ENCODE measurements at places on chromosomes 4 and X. TPM values are rescaled to one million over a fixed set of nuclear protein-coding genes. Genes with fewer than 3 reads are reported as not detected.

DNA sequence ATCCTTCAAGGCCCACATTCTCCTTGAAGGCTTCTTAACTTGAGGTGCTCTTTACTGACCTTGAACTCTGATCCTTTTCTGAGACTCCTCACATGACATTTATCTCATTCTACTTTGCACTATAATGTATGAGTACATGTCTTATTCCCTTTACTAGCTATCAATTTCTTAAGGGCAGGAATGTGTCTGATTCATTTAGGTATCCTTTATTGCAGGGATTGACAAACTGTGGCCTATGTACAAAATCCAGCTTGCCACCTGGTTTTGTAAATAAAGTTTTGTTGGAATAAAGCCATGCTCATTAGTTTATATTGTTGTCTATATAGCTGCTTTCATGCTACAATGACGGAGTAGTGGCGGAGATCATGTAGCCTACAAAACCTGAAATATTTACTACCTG lies 36.7 kb downstream of the SLC4A4 start:
- DNase-seq, result no peak

PABPC5 gene
- not detected for polyA plus RNA-seq

DNA sequence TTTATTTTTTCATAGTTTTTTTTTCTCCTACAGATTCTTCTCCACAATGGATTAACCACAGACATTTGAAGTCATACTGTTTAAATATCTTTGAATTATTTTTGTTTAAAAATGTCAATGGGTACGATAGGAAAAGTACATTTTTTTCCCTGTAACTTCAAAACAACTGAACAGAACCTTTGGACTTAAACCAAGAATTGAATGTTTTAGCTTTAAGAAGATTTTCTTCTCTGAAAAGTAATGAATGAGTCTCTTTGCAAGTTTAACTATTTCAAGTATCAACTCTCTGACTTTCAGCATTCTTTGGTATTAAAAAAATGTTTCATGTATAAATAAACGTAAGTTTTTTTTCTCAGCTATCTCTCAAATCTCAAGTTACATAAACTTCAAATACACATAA lies 364.3 kb downstream of the FBXO8 start:
- no peak for DNase-seq

DDX53 gene
- polyA plus RNA-seq, result not detected

DNA sequence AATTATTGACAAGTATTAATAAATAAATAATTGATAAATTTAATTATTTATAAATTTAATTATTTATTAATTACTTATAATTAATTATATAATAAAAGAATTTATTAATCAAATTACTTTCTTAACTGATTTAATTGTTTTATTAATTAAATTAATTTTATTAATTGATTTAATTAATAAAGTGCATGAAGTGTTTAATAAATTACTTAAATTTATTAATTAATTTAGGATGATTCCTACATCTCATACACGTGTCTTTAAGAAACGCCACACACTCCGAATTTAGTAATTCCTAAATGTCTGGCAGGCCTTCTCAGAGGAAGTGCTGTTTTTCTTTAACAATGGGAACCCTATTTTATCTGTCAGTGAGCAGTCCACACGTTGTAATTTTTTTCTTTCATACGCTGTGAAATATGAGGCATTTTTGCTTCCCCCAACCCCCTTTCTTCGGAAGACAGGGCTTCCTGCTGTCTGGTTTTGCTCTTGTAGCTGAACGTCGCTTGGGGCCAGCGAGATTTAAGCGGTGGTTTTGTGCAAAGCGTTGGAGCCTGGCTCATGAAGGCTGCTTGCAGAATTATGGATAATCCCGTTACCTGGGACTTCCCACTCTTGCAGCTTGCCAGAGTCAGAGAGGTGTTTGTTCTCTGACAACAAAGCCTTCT lies 46.8 kb downstream of the CRLF2 start:
- DNase-seq, result no peak

GRCh38 chrX:56226980-56227379 lies 5.2 kb upstream of the KLF8 start:
- no peak for DNase-seq

CCDC120 gene
- polyA plus RNA-seq, result 0.94 TPM

SPIN2B gene
- 35.3 TPM for polyA plus RNA-seq

HMX1 gene
- not detected for polyA plus RNA-seq

DNA sequence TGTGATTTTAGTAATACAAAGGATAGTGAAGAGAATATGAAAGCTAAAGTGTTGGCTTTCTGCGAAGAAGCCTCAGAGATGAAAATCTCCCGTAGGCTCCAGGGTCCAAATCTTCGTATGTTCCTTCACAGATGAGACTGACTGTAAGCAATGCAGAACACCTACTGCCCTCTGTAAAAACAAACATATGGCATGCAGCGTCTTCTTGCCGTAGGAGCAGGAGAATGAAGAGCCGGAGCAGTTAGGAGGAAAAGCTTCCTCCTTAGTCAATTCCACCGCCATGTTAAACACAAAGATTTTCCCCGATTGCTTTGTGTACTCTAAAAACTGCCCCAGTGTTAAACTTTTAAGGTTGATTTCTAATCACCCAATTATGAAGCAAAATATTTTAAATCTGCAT lies 22.5 kb downstream of the RWDD4 start:
- DNase-seq, result no peak

DNA sequence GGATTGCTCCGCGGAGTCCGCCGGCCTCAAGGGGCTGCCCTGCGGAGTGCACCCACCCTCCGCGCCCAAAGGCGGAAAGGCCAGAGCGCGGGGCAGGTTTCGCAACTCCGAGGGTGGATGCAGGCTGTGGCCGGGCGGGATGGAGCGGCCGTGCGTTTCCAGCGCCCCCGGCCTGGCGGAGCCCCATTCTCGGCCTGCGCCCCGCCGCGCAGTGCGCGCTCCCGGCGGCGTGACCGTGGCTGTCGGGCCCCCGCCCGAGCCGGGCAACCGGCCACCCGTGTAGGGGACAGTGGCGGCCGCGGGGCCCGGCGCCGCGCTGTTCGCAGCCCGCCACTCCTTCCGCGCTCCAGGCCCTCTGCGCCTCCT lies 331 bp downstream of the SETD7 start:
- DNase-seq, result peak; percentile 56

DNA sequence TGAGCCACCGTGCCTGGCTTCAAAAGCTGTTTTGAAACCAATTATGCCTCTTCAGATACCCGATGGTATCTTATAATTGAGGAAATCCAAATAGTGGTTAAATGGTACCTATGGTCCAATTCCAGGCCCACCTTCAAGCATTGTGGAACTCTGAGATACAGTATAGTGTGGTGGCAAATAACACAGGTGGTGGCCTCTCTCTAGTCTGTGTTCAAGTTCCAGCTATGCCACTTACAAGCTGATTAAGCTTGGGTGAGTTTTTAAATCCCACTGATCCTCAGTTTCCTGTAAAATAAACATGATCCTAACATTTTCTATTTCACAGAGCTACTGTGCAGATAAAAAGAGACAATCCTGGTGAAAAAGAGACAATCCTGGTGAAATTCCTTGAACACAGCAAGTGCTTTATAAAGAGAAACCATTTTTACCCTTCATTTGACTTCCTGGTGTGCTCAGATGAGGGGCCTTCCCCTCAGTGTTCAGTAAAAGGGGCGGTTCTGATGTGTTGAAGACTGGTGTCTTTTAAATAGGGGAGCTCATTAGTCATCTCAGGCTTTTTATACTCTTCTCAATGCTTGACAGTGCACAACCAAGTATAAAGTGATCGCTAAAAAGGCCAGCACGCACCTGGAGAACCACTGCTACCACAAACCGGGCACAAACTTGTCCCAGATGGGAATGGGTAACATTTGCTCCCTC lies 30.8 kb upstream of the CD40LG start:
- peak; percentile 69 for DNase-seq

DNA sequence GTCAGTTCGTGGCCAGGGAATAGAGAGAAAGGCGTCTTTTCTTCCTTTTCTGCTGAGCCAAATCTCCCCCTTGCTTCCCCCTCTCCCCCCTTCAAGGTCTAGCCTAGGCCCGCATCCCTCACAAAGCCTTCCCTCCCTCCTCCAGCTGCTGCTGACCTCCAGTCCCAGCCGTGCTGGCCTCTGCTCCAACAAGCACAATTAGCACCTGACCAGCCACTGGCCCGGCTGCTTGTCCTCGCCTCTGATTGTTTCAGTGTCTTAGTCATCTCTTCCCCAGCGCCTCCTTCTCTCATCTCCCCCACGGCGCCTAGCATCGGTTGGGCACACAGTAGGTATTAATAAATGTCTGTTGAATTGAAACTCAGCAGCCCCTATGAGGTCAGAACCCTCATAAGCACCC lies 4.2 kb downstream of the ELF4 start:
- no peak for DNase-seq

GRCh38 chr4:182878633-182879495 lies 38.3 kb downstream of the DCTD start:
- no peak for DNase-seq

ZC4H2 gene
- 9.0 TPM for polyA plus RNA-seq

GRCh38 chr4:26787461-26788340 lies 72.9 kb upstream of the STIM2 start:
- peak; percentile 22 for DNase-seq

GPM6B gene
- polyA plus RNA-seq, result 1.4 TPM

CCSER1 gene
- polyA plus RNA-seq, result not detected

CDKL2 gene
- 0.32 TPM for polyA plus RNA-seq

DNA sequence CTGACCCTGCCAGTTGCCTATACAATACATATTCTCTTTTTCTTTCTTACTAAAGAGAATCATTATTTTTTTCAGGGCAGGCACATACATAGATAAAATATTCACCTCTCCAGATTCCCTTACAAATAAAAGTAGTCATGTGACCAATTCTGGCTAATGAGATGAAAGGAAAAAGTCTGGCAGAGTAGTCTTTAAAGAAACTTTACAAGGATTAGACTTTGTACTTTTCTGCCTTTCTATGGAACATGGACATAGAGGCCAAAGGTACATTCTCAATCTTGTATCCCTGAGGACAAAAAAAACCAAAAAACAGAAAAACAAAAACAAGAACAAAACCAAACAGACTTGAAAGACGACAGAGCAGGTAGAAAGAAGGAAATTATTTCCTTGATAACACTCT lies 75.6 kb downstream of the DCK start:
- DNase-seq, result no peak

All from CD4-positive, alpha-beta memory T cell (primary cell).